Natural killer cell (primary cell): ENCODE measurements at places on chromosomes 12 and 14.

- no peak for DNase-seq
Measured at GRCh38 chr12:50524621-50525020, 19.8 kb downstream of the DIP2B start.

DNA sequence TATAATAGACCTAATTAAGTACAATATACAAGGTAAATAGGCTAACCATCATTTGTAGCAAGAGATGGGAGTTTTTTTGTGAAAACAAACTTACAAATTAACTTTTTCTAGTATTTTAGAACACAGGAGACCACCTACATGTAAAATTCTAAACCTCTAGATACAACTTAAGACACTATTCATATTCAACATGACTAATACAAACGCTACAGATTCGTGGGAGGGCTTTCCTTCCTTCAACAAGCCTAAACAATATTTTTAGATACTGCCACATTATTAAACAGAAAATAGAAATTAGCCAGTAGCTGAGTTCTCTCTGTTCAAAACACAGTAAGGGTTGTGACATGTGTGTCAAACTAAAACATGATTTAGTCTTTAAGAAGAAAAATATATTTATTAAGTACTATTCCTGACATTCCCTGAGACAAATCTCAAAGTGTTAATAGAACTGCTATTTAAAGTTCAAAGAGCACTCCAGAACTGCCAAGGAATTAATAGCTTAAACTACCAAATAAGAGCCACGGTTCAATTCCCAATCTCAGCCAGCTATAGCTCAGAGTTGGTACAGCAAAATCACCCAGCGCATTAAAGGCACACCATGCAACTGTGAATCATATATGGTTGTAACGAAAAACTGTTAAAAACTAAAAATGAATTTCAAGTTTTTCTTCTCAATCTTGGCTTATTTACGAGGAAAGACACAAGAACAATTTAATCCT, 10.7 kb downstream of the MED13L start:
- DNase-seq = no peak

- no peak for DNase-seq
Measured at GRCh38 chr14:78028471-78028870, 141.7 kb upstream of the NRXN3 start.

GRCh38 chr12:119393677-119394076, 59.1 kb downstream of the CCDC60 start:
- no peak for DNase-seq

GRCh38 chr14:103518422-103519042, 4.1 kb downstream of the CKB start:
- DNase-seq = peak; percentile 49

- no peak for DNase-seq
Measured at GRCh38 chr12:15794836-15795235, 5.6 kb upstream of the EPS8 start.

GRCh38 chr14:89767861-89768268, 186.7 kb downstream of the EFCAB11 start:
- peak; percentile 87 for DNase-seq

GRCh38 chr12:57893431-57894353, 47.2 kb upstream of the CTDSP2 start:
- DNase-seq = no peak

GRCh38 chr12:44653861-44654527, 222.1 kb downstream of the NELL2 start:
- no peak for DNase-seq

- DNase-seq = no peak
Measured at GRCh38 chr12:85920324-85920947, 46.3 kb downstream of the NTS start.

DNA sequence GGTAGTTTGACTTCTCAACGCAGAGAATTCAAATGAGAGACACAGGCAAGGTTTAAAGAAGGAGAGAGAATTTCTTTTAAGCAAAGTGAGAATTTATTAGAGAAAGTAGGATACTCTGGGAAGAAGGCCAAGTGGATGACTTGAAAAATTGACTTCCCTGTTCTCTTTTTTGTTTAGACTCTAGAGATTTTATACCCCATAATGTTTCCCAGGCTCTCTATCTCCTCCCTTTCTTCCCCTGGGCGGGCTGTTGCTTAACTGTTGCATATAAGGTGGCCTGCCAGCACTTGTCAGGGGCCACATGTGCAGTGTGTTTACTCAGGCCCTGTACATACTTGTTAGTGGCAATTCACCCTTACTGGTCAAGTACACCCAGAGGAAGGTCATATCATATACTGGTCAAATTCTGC, 403.7 kb downstream of the SLC6A15 start:
- DNase-seq = no peak

- no peak for DNase-seq
Measured at GRCh38 chr14:68341411-68342212, 451.3 kb downstream of the ZFP36L1 start.

DNA sequence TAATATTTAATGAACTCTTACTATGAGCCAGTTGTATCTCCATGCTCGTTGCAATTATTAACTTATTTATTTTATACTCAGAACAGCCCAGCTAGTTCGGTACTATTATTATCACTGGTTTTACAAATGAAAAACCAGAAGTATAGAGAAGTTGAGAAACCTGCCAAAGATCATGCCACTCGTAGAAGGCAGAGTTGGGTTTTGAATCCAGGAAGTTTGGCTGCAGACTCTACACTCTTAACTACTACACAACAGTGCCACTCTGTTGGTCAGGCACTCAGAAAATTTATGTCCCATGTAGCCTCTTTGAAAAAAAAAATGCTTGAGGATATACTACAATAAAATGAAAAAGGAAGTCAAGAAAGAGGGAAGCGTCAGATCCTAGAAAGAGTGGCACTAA, 71.5 kb upstream of the ARID2 start:
- DNase-seq = no peak

- DNase-seq = peak; percentile 53
Measured at GRCh38 chr12:8038659-8039114, 6.2 kb downstream of the FOXJ2 start.

GRCh38 chr12:1234073-1234472, 243.1 kb downstream of the ERC1 start:
- DNase-seq = no peak

DNA sequence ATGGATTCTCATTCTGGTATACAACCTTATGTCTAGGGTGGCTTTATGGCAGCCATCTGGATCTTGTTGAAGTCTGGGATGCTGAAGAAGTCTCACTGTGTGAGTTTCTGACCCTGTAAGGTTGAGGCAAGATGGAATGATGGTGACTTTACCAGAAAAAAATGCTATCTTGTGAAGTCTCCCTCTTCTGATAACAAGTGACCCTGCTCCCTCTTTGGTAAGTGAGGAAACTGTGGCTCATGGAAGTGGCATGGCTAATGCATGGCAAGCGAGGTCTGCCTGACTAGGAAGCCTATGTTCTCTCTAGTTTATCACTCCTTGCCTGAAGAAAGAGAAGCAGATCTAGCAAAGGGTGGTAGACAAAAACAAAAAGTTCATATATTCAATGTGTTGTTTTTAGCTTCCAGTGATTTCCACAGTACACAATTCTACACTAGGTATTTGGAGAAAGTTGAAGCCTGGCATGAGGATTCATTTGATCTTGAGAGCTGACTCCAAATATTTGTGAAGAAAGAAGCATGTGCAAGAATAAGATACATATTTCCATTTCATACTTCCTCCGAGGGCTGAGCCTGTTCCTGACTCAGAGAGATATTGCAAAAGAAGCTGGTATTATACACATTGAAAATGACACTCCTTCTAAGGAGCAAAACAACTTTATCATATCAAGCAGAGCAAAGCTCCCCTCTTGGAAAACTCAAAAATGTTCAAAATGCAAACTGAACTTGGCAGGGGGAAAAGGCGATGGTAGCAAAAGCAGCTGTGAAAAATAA, 63.6 kb downstream of the HELB start:
- DNase-seq = no peak

- no peak for DNase-seq
Measured at GRCh38 chr12:104648756-104649155, 192.0 kb downstream of the CHST11 start.

DNA sequence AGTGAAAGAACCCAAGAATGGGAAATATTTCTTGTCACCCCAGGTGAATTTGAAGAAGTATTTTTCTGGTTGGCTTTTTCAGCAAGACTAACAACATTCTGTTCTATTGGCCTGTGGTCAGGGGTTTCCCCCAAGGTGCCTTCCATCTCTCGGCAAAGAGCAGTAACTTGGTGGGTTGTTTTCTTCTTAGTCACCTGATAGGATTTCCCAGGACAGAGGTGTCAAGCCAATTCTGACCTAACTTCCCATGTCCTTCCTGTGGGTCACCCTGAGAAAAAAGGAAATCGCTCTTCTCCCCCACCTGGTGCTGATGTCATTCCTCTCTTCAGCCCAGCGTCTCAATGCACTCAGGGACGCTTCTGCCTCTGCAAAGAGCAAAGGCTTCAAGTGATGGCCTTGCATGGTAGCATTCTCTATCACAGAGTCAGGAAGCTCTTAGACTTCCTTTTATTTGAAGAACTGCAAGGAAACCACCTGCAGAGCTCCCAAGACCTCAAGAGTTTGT, 16.1 kb upstream of the IFNG start:
- DNase-seq = peak; percentile 40

DNA sequence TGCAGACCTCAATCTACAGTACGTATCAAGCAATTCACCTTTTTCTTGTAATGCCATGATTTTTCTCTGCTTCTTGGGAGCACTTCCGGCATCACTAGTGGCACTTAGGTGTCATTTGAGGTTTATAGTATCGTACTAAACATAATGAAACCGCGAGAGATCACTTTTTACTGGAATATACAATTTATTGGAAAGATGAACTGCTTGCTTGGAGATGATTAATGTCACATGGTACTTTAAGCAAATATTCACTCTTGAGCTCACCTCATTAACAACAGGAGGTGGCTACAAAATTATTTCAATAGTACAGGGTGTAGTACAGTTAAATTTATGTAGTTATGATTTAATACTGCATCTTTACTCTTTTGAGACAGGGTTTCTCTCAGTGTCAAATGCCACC, 11.5 kb downstream of the FUT8 start:
- DNase-seq = no peak
